Stimulated activated CD8-positive, alpha-beta memory T cell treated with anti-CD3 and anti-CD28 coated beads, Interleukin-12 subunit alpha, Interleukin-12 subunit beta, amount 100 ng/mL, for 1 hour (primary cell): ENCODE measurements at places on chromosomes 16 and 17.

GRCh38 chr17:30372755-30373154, 6.0 kb upstream of the CPD start:
- DNase-seq: no peak

- no peak for DNase-seq
Observed at GRCh38 chr16:4491898-4492297, 15.7 kb downstream of the HMOX2 start.

DNA sequence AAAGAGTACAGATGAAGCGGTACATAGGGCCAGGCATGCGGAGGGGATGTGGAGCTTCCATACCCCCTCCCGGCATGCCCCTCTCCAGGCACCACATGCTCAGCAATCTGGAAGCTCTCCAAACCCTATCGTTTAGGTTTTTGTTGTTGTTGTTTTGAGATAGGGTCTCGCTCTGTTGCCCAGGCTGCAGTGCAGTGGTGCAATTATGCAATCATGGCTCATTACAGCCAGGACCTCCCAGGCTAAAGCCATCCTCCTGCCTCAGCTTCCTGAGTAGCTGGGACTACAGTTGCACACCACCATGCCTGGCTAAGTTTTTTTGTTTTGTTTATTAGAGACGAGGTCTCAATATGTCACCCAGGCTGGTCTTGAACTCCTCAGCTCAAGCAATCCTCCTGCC, 50.8 kb downstream of the WWOX start:
- DNase-seq: no peak

DNA sequence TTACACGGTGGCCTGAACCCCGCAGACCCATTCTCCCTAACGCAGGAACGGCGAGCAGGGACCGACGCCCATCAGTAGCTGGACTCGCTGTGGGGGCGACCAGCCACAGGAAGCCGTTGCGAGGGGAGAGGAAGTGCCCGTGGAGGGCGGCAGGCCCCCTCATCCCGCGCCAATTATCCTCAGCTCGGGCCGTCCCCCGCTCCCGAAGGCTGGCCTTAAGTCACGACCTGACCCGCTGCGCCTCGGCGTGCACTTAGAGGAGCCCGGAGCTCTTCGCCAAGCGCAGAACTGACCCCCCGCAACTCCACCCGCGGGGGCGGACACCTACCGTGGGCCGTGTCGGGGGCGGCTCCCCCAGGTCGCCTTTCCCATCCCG, 401 bp downstream of the ARL16 start:
- no peak for DNase-seq

DNA sequence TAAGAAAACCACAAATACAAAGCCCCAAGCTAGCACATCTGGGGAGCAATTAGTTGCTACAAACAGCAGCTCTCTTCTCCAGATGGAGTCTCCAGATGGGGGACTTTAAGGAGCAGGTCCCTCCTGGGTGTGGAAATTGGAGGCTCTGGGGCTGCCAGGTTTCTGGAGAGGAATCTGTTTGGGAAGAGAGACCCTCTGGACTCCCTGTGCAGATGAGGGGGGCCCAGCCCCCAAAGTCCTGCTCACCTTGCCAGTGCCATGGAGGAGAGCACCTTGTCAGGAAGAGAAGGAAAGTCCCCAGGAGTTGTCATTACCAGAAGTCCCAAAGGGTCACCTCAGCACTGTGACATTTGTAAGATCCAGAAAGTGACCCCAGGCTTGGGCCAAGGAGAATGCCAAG, 14.8 kb downstream of the TEKT5 start:
- no peak for DNase-seq

DNA sequence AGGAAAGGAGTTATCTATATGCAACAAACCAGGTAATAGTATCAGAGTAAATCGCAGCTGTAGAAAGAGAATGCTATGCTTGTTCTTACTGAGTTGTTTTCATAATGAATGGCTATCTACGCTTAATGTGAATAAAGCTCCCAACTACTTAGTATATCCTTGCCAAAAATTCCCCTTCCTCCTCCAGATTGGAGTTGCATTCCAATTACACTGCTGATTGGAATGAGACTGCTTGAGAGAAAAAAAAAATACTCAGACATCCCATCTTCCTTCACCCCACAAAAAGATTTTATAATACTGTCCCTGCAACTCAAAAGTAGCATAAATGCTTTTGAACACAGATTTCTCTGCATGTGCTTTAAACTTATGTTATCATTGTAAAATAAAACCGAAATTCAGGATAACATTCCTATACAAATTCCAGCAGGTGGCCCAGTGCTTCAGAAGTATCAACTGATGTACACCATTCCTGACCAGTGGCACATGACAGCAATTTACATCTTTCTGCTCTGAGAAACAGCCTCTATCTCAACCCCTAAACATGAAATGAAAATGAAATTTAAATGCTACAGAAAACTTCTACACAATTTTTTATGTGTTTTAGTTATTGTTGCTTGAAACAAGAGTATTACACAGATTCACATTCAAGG, 47.0 kb downstream of the SMURF2 start:
- no peak for DNase-seq

- no peak for DNase-seq
Observed at GRCh38 chr17:42543190-42544079, 7.4 kb downstream of the NAGLU start.

DNA sequence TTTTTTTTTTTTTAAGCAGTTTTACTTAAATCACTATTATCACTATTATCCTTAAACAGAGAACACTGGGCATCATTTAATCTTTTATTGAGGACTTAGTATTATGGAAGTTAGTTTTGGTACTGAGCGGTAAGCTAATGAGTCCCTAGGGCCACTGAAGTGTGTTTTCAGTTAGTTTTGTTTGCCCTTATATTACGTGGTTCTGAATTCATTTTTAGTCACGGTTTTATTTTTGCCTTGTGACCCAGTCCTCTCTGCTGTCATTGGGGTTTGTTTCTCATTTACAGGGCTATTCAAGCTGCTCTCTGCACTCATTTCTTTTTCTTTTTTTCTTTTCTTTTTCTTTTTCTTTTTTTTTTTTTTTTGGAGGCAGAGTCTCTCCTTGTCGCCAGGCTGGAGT, 17.3 kb downstream of the RABEP1 start:
- no peak for DNase-seq
